ENCODE measurements at places on chromosomes 1 and 21. TPM values are rescaled to one million over a fixed set of nuclear protein-coding genes. Genes with fewer than 3 reads are reported as not detected.

Gene EBNA1BP2
- 81.7 TPM for total RNA-seq

Gene ZNF648
- 5.0 TPM for total RNA-seq

- no peaks in the 10 kb centered on the region for H3K36me3 ChIP-seq
- H3K4me3 ChIP-seq, result no peak overlapping the region
- DNase-seq, result no peak
- H3K27me3 ChIP-seq, result no peaks in the 10 kb centered on the region
- H3K4me1 ChIP-seq, result no peaks in the 10 kb centered on the region
These were observed 102.6 kb downstream of the AJAP1 start for GRCh38 chr1:4756851-4757580.

GRCh38 chr1:57578680-57579079 is 154.8 kb upstream of the DAB1 start:
- no peak overlapping the region for H3K27ac ChIP-seq
- no peaks in the 10 kb centered on the region for H3K27me3 ChIP-seq
- H3K4me1 ChIP-seq, result no peaks in the 10 kb centered on the region
- no peaks in the 10 kb centered on the region for H3K36me3 ChIP-seq
- no peak for DNase-seq
- H3K4me3 ChIP-seq, result no peak overlapping the region

GRCh38 chr1:224710196-224710595 is 94.1 kb downstream of the CNIH3 start:
- no peaks in the 10 kb centered on the region for H3K36me3 ChIP-seq
- no peak overlapping the region for H3K27ac ChIP-seq
- no peaks in the 10 kb centered on the region for H3K4me1 ChIP-seq
- no peak for DNase-seq
- H3K4me3 ChIP-seq, result no peak overlapping the region
- H3K27me3 ChIP-seq, result no peaks in the 10 kb centered on the region

- no peaks in the 10 kb centered on the region for H3K27me3 ChIP-seq
- H3K4me1 ChIP-seq, result no peaks in the 10 kb centered on the region
- no peak overlapping the region for H3K4me3 ChIP-seq
- H3K36me3 ChIP-seq, result no peaks in the 10 kb centered on the region
These were observed 207.0 kb downstream of the TTLL7 start for GRCh38 chr1:83791821-83792437.

DNA sequence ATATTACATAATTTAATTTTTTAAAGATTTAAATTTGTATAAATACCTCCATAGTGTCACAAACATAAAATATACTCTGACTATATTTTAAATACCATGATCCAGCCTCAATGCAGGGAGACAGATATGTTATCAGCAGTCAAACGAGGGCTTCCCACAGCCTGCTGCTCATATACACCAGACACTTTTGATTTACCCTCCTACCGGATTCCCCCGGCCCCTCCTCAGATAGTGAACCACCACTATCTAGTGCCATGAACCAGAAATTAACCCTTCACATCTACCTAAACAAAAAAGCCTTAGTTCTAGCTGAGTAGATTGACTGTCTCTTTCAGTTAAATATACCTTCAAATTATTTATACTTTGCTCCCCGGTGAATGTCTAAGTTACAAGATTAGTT is 52.4 kb upstream of the C1orf53 start:
- no peaks in the 10 kb centered on the region for H3K27me3 ChIP-seq
- H3K4me1 ChIP-seq, result no peaks in the 10 kb centered on the region
- no peaks in the 10 kb centered on the region for H3K36me3 ChIP-seq
- no peak overlapping the region for H3K4me3 ChIP-seq

- no peak overlapping the region for H3K4me3 ChIP-seq
- no peaks in the 10 kb centered on the region for H3K27me3 ChIP-seq
- H3K27ac ChIP-seq, result no peak overlapping the region
- peaks cover 8% of the 10 kb centered on the region for H3K4me1 ChIP-seq
- no peak for DNase-seq
These were observed 141.9 kb upstream of the TMEM51 start for GRCh38 chr1:15011661-15012060.

GRCh38 chr1:200221614-200222282 is 188.1 kb downstream of the ZNF281 start:
- H3K4me1 ChIP-seq, result no peaks in the 10 kb centered on the region
- no peak overlapping the region for H3K27ac ChIP-seq
- no peak overlapping the region for H3K4me3 ChIP-seq
- no peaks in the 10 kb centered on the region for H3K27me3 ChIP-seq
- DNase-seq, result no peak
- H3K36me3 ChIP-seq, result no peaks in the 10 kb centered on the region

DNA sequence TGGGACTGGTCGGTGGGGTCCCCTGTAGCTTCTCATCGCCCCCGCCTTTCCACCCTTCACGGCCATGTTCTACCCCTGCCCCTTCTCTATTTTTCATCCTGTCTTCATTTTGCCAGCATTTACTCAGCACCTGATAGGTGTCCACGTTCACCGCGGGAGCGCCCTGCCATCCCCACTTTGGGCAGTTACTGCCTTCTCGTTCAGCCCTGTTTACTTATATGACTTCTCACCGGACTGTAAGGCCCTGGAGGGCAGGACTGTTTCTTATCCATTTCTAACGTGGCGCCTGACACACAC is 380 bp downstream of the MFN2 start:
- H3K4me1 ChIP-seq, result peaks cover 17% of the 10 kb centered on the region
- no peaks in the 10 kb centered on the region for H3K36me3 ChIP-seq
- H3K4me3 ChIP-seq, result peak overlapping the region; percentile 91
- H3K27me3 ChIP-seq, result no peaks in the 10 kb centered on the region
- peak overlapping the region; percentile 90 for H3K27ac ChIP-seq

- no peak for DNase-seq
- H3K36me3 ChIP-seq, result no peaks in the 10 kb centered on the region
- no peak overlapping the region for H3K27ac ChIP-seq
- no peaks in the 10 kb centered on the region for H3K4me1 ChIP-seq
- H3K4me3 ChIP-seq, result no peak overlapping the region
These were observed 10.4 kb downstream of the KDM4A start for GRCh38 chr1:43660355-43660754.

- no peak overlapping the region for H3K4me3 ChIP-seq
- H3K27me3 ChIP-seq, result no peaks in the 10 kb centered on the region
These were observed 17.4 kb downstream of the NUAK2 start for GRCh38 chr1:205304046-205304694.

GRCh38 chr1:193905288-193906085 is 719.1 kb upstream of the B3GALT2 start:
- no peak for DNase-seq
- H3K4me1 ChIP-seq, result no peaks in the 10 kb centered on the region
- H3K27ac ChIP-seq, result no peak overlapping the region

GRCh38 chr1:68377098-68377497 is 72.7 kb downstream of the RPE65 start:
- H3K4me3 ChIP-seq, result no peak overlapping the region
- no peak for DNase-seq
- H3K27ac ChIP-seq, result no peak overlapping the region
- no peaks in the 10 kb centered on the region for H3K36me3 ChIP-seq
- H3K4me1 ChIP-seq, result no peaks in the 10 kb centered on the region

DNA sequence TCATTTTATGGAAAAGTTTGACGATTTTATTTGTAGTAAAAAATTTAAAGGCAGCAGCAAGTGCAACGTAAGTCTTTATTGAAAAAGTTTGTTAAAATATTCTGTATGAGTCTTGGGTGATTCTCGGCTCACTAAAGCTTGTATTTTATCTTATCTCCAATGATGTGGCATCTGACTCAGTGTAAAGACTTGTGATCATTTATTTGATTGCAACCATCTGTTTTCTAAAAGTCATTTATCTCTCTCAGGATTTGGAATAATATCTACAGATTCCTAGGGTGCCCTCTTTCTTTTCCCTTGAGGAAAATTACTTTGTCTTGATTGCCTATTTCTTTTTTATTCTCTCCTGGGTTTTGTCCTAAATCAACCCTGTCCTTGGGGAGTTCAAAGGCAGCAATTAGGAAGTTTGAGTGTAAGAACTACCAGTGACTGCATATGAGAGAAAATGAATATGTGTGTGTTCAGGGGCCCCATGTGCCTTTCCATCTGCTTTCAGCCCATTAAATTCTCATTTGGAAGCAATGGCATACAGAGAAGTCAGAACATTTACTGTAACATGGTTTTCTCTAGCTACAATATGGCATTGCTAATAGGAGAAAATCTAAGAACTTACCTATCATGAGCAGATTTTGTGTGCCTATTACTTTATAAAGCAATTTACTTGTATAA is 575.0 kb upstream of the CHRM3 start:
- no peak for DNase-seq
- no peaks in the 10 kb centered on the region for H3K27me3 ChIP-seq
- no peaks in the 10 kb centered on the region for H3K36me3 ChIP-seq
- no peaks in the 10 kb centered on the region for H3K4me1 ChIP-seq
- no peak overlapping the region for H3K4me3 ChIP-seq
